ENCODE measurements at places on chromosomes 3 and 15.

- DNase-seq: no peak
These were observed 29.2 kb downstream of the POLG start for GRCh38 chr15:89305395-89305794.

DNA sequence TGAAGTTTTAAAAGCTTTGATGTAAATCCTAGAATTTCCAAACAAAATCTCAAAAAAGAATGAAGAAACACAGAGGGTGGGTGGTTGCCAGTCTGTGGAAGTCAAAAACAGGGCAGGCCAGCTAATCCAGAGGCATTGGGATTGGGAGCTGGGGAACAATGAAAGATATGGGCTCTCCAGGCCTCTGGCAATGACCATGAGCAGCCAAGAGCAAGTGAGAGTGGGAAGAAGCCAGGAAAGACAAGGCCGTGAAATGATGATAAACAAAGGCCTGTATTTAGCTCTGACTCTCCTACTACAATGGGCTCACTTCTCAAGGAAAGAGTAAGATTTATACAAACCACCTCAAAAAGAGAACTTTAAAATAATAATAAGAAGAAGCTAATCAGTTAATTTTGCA, 248.5 kb downstream of the ZMAT3 start:
- no peak for DNase-seq

GRCh38 chr3:186193534-186194450, 84.9 kb upstream of the ETV5 start:
- DNase-seq: no peak

DNA sequence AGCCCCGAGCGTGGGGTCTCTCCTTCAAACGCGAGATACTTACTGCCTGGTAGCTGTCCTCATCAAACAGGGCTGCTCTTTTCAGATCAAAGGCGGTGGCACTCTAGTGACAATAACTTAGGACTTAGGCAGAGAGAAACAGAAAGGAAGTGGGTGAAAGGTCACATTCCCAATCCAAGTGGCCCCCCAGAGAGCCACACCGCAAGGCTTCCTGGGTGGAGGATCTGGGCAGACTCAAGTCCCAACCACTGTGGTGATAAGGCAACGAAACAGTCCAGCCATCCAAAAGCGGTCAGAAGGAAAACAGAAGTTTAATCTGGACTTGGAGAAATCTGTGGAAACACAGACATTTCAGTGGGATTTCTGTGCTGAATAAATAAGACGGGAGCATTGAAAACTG, 227.2 kb downstream of the ADAMTS17 start:
- no peak for DNase-seq

DNA sequence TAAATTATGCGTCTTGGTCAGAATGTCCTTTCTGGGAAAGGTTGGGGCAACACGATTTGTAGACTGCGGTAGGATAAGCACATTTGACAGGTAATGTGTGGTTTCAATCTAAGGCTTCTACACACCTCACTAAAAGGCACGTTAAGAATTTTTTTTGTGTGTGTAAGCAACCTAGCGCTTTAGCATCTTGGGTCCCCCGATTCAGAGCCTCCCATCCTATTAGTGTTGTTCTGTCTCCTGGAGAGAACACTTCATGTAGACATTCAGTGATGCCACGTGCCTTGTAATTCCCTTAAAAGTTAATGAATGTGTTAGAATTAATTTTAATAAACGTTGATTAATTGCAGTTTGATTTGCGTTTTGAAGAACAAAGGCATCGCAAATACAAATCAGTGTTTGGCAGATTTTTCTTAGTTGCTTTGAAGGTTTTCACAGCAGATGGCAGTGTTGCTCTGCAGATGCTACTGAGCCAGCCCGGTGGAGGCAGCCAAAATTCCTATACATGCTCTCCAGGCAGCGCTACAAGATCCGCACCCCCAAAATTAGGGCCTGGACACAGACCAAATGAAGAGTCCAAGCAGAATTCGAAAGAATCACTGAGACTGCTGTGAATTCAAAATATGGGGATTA, 63.5 kb downstream of the OTOL1 start:
- DNase-seq: peak; percentile 80

- DNase-seq: no peak
These were observed 2.2 kb downstream of the LRCH3 start for GRCh38 chr3:197793247-197793646.

DNA sequence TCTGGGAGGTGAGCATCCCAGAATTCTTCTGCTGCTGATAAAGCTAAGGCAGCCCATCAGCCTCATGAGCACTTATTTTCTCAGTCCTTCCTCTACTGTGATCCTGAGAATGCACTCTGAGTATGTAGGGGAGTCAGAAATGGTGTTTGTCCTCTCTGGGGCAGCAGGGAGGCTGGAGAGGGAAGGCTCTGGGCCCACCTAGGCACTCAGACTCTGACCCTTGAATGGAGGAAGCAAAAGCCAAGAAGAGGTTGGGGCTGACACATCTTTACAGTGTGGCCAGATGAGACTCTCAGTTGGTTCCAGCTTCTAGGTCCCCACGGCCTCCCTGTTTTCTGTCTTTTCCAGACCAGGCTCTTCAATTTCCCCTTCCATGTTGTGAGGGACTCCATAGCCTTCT, 36.1 kb upstream of the BLM start:
- DNase-seq: no peak

GRCh38 chr3:101179637-101180036, 140.7 kb downstream of the IMPG2 start:
- DNase-seq: no peak

- DNase-seq: no peak
These were observed 339.6 kb upstream of the TPRG1 start for GRCh38 chr3:188832146-188832545.

- no peak for DNase-seq
These were observed 246.0 kb downstream of the KBTBD8 start for GRCh38 chr3:67244130-67244529.

GRCh38 chr15:70437089-70437488, 326.3 kb downstream of the UACA start:
- no peak for DNase-seq

DNA sequence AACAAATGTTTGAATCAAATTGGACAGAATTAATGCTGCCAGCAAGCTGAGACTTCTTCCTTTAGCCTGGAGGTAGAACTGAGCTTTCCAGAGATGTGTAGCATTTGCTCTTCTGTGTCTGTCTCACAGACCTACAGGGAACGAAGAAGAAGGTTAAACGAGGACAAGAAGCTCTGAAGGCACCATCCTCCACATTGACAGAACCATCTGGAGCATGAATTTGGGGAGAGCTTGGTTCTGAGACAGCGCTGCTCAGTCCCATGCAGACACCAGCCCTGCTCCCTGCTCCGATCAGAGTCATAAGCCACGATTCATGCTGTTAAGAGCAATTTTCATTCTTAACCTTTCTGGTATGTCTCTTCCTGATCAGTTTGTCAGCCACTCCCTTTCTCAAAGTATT, 7.7 kb upstream of the KY start:
- no peak for DNase-seq

GRCh38 chr15:69973102-69973714, 124.5 kb downstream of the TLE3 start:
- DNase-seq: no peak

GRCh38 chr3:194971009-194971408, 285.3 kb downstream of the FAM43A start:
- DNase-seq: no peak

- DNase-seq: no peak
These were observed 52.5 kb downstream of the SH3BP5 start for GRCh38 chr3:15279671-15280402.

GRCh38 chr3:179825527-179826246, 172.8 kb downstream of the USP13 start:
- no peak for DNase-seq

GRCh38 chr3:171190668-171191067, 164.1 kb upstream of the SLC2A2 start:
- DNase-seq: no peak

DNA sequence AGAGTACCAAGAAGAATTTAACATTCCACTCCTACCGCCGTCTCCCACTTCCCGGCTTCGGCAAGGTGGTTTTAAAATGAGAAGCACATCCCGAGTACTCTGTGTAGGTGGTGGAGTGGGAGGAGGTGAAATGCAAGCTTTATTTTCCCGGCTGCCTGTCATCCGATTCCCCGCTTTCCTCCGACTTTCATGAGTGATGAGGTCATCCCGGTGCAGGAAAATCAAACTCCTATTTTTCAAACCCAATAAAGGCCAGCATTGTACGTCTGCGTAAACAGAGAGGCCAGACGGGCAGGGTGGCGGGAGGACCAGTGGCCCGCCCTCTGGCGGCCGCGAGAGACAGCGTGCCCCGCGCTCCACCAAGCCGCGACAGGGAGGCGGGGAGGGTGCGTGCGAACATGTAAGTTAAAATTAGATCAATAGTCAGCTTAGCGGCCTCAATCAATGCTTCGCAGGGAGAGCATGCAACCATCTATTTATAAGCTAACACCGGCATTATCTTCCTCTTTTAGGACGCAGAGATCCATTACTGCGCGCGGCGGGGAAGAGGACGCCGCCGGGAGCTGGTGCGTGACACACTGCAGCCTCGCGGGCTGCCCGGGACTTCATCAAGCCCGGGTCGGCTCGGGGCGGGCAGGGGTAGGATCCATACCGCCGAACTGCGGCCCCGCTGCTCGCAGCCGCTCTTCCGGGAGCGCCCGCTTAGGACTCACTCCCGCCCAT, 163.3 kb downstream of the CD47 start:
- DNase-seq: peak; percentile 59

DNA sequence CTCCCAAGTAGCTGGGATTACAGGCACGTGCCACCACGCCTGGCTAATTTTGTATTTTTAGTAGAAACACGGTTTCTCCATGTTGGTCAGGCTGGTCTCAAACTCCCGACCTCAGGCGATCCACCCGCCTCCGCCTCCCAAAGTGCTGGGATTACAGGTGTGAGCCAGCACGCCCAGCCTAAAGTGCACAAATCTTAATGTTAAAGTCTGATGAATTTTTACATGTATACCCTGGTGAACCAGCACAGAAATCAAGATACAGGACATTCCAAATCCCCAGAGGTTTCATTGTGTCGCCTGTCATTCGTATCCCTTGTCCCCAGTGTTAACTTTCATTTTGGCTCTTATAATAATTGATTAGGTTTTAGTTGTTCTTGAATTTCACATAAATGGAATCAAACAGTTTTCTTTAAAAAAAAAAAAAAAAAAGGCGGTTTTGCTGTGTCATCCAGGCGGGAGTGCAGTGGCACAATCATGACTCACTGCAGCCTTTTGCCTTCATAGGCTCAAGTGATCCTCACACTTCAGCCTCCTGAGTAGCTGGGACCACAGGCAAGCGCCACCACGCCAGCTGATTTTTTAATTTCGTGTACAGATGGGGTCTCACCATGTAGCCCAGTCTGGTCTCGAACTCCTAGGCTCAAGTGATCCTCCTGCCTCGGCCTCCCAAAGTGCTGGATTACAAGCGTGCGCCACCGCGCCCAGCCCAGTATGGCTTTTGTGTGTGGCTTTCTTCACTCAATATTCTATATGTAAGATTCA, 1.5 kb upstream of the TM4SF19 start:
- no peak for DNase-seq

- DNase-seq: no peak
These were observed 17.9 kb upstream of the SATB1 start for GRCh38 chr3:18442756-18443664.

DNA sequence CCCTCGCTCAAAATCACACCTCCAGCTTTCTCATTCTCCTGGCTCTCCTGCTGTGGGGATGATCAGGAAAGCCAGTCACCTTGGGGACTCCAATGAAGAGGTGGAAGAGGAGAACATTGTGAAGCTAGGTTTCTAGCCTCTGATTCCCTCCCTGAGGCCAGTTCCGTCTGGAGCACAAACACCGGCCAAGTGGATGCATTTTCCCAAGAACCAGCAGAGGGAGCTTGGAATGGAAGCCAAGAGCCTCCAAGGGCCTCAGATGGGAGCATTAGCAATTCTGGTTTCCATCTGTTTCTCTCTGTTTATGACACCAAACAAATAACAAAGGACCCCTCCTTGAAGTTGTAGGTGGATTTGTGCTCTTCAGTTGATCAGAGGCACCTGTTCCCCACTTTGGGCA, 40.6 kb upstream of the NMNAT3 start:
- peak; percentile 42 for DNase-seq

DNA sequence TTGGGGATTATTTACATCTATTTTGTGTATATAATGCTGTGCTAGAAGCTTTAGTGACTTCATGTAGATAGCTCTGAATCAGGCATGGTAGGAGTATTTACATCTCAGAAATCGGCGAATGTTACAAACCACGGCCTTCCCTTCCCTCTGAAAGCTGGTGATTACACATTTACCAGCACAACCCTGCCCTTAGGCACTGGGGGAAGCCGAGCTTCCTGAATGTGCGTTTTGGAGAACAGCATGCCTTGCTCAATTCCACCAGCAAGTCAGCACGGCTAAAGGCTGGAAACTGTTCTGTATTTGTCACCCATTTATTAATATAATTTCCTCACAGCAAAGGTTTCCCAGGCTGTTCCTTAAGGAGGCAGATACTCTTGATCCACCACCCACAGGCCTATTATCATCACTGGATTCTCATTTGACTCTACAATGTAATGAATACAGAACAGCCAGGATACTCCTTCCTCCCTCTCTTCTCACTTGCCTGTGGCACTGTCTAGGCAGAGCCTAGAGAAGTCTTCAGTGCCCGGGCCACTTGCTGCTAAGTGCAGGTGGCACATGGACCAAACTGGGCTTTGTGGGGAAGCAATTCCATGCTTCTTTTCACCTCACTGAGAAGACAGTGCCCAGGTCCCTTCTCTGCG, 55.2 kb upstream of the CACNA2D3 start:
- no peak for DNase-seq

- DNase-seq: no peak
These were observed 23.2 kb downstream of the PLXND1 start for GRCh38 chr3:129583289-129583688.

DNA sequence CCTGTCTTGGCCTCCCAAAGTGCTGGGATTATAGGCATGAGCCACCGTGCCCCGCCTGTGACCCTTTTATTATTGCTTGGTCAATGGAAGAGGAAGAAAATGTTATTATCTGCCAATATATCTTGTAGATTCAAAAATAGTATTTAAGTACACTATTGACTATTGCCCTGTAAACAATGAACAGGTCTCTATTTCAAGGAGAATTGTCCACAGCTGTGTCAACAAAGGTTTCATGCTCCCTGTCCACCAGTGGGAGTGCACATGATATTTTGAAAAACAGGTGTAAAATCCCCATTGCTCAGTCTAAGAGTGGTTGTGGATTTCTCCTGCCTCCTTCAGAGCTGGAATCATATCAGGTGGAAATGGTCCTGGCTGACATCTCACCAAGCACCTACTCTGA, 36.5 kb upstream of the IGF1R start:
- DNase-seq: peak; percentile 14

GRCh38 chr3:177878957-177879356, 657.3 kb upstream of the KCNMB2 start:
- no peak for DNase-seq

DNA sequence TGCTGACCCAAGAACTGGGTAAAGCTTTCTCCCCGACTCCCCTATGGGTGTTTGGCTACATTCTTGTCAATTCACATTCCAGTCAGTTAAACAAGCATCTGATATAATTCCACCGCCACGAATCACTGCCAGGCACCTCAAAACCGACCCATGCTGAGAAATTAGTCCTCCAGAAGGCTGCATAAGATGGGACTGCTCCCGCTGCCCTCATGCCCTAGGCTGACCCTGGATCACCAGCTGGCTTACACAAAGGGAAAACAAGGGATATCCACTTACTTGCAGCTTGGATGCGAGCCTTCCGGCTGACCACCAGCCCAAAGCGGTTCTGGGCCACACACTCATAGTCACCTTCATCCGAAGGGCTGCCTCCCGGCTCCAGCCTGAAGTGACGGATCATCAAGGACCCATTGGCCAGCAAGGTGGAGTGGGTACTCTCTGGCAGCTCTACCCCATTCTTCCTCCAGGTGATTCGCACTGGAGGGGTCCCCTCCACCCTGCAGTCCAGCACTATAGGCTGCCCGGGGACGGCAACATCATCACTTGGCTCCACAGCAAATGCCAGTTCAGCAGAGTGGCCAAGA, 2.9 kb downstream of the IGDCC3 start:
- DNase-seq: no peak

- no peak for DNase-seq
These were observed 14.3 kb downstream of the PLA2G4B start for GRCh38 chr15:41852736-41853590.
